Heart right ventricle (tissue), 16 donors: ENCODE measurements at places on chromosomes 11 and 22.
A peak's percentile ranks its signal among the peaks of the same experiment; 100 is the strongest.

GRCh38 chr11:115238791-115239190, 265.4 kb downstream of the CADM1 start:
- no peak for DNase-seq

GRCh38 chr11:76217653-76218160, 11.4 kb upstream of the WNT11 start:
- no peak for DNase-seq

DNA sequence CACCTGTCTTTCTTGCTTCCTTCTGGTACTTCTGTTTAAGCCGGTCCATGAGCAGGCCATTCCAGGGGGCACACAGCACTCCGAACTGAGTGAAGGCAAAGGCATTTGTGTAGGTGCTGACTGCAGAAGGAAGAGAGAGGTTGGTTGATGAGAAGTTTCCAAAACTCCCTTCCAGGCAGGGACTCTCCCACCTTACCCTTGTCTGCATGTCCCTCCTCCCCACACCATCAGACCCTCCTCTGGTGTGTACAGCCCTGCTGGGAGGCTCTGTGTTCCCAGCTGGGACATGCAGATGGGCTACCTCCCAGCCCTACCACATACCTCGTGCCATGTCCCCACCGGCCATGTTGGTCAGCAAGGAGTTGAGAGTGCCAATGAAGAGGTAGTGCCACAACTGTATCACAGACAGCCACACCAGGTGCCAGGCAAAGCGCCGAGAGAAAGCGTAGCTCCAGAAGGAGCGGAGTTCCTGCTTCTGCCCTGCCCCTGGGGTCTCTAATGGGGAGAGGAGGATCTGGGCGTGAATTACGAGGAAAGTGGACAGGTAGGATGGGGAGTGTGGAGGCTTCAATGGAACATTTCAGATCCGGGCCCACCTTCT, 12.2 kb downstream of the SLC43A3 start:
- DNase-seq, result no peak

DNA sequence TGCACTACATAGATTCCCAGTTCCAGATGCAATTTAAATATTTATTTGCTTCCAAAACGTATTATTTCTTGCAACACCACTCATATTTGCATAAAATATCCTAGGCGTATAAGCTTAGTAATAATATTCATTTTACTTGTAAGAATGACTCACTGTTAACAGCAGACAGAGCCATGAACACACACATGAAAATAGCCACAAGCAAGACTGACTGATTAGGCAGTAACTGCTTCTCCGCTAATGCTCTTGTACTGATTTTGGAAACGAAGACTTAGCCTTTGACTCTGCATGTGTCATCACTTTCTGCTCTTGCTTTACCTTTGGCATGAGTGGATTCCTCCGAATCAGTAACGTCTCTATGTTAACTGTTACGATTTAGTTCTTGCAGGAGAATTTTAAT, 6.0 kb downstream of the OR10Q1 start:
- DNase-seq, result no peak

- peak; percentile 83 for DNase-seq
Observed at GRCh38 chr11:65575568-65576231, at the start of gene EHBP1L1. TSS of gene EHBP1L1 (plus strand) at chr11:65576053. CDS start at chr11:65576303, 250 bp downstream.

- DNase-seq, result no peak
Observed at GRCh38 chr11:78179459-78180071, 8.9 kb downstream of the KCTD21 start.
